Fibroblast of skin of left quadriceps (primary cell): ENCODE measurements at places on chromosomes 4 and X.

- DNase-seq = no peak
Measured at GRCh38 chr4:35824231-35824630, 420.1 kb downstream of the ARAP2 start.

GRCh38 chr4:186724864-186725468 is 1.3 kb upstream of the FAT1 start:
- DNase-seq = no peak

- DNase-seq = no peak
Measured at GRCh38 chrX:125132274-125132673, 187.4 kb upstream of the TEX13C start.

DNA sequence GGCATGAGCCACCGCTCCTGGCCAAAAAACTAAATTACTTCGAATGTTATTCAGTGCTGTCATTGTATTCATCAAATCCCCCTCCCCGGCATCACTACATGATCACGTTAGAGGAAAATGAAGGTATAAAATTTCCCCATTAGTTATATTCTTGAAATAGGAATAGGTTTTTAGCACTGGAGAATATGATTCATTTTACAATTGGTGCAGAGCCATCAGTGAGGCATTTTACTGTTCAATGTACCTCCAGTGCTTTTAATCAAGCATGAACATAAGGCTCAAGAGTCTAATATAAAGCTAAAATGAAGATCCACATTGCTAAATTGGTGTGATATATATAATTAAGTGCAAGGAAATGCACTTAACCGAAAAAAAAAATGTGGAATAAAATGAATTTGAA is 18.3 kb downstream of the KLF3 start:
- no peak for DNase-seq

DNA sequence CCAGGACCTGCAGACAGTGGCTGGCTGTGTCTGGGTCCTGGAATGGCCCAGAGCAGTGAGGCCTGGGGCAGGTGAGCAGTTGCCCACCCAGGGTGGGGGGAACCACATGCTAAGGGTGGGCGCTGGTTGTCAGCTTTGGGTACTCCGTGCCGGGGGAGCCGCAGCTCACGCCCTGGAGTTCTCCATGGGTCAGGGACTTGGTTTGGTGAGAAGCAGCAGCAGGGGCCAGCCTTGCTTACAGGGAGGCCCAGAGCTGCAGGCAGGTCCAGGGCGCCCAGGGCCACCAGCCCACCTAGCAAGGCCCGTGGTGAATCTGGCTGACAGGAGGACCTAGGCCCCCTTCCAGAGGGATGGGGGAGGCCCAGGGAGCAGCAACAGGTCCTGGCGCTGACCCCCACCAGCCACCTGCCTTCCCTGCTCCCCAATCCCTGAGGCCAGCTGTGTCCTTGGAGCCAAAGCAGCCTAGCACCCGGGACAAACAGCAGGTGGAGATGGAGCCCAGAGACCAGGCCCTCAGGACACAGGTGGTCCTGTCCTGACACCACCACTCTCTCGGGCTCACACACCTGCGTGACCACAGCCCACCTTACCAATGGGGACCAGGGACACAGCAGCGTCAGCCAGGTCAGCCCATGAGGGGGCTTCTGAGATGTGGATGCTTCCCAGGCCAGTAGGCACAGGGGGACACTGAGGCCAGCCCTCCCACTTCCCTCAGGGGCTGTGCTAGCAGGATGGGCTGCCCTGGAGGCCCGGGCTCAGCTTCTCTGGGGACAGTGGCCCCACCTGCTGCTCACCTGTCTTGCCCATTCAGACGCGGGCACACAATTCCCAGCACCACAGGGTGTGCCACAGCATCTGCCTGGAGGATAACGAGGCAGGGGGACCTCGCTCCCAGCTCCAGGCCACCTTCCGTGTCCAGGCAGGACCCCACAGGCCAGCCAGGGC is 3.5 kb downstream of the MXD4 start:
- no peak for DNase-seq

DNA sequence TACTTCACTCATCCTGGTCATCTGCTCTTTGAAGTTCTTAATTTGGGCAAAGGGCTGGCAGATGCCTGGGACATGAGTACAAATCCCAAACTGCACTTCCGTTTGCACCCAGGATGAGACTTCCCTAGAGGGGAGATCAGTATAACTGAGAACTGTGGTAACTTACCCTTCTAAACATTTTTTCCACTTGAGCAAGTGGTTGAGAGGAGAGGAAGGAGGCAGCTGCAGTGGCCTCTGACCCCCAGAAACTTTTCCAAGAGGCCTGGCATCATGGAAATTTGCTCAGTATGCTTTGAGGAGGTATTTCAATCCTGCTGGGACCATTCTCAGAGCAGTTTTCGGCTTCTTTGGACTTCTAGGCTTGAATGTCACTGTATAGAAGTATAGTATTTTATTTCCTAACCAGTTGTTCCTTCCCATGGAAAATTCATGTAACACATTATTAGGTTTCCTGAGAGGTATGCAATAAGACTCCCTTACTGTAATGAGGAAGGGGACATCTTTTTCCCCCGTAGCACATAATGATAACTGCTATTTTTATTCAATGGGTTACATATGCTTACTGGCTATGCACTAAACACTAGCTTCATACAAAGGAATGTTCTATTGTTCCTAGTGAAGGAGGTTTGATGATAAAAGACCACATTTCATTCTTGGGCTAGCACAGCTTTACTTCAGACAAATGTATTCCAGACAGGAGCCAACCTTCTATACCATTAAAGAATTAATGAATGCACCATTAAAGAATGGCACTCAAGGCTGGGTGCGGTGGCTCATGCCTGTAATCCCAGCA is 129.3 kb downstream of the SHROOM3 start:
- DNase-seq = no peak

- no peak for DNase-seq
Measured at GRCh38 chr4:144733566-144733965, 87.6 kb downstream of the HHIP start.

GRCh38 chr4:147782087-147782781 is 50.3 kb downstream of the ARHGAP10 start:
- DNase-seq = no peak

DNA sequence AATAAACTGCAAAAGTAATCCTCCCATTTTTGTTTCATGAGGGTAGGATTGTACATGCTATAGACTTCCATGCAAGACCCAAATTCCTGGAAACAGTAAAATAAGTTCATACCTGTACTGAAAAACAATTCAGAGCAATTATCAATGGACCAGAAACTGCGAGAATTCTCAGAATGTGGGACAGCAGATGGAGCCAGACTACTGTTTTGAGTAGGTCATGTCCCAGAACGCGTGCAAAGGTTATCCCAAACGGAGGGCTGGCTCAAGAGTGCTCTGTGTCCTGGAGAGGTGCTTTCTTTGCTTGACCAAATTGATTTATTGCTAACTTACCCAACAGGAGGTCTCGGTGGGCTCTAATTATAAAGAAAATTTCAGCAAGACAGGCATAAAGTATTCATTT is 1.7 kb upstream of the MAGEH1 start:
- no peak for DNase-seq
